Sciatic nerve (tissue), 2 donors: ENCODE measurements at places on chromosomes 12 and 14.

- no peak for DNase-seq
These were observed 28.5 kb downstream of the ACTR6 start for GRCh38 chr12:100229036-100229635.

GRCh38 chr12:55780685-55781084 is 36.8 kb downstream of the SARNP start:
- DNase-seq: no peak

DNA sequence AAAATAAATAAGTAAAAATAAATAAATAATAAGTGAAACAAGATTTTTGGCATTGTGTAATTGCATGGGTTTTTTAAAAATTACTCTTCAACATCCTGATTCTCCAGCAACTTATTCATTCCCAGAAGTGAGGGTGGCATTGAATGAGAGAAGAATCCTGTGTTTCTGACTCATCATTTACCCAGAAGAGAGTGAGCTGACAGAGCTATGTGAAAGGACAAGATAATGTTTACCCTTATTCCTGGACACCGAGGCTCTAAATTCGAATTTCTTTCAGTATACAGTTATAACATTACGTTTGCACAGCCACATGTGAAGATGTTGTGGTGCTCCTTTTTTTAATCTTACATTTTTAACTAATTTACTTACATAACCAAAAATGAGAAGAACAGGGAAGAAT is 36.4 kb downstream of the BBS10 start:
- DNase-seq: no peak

DNA sequence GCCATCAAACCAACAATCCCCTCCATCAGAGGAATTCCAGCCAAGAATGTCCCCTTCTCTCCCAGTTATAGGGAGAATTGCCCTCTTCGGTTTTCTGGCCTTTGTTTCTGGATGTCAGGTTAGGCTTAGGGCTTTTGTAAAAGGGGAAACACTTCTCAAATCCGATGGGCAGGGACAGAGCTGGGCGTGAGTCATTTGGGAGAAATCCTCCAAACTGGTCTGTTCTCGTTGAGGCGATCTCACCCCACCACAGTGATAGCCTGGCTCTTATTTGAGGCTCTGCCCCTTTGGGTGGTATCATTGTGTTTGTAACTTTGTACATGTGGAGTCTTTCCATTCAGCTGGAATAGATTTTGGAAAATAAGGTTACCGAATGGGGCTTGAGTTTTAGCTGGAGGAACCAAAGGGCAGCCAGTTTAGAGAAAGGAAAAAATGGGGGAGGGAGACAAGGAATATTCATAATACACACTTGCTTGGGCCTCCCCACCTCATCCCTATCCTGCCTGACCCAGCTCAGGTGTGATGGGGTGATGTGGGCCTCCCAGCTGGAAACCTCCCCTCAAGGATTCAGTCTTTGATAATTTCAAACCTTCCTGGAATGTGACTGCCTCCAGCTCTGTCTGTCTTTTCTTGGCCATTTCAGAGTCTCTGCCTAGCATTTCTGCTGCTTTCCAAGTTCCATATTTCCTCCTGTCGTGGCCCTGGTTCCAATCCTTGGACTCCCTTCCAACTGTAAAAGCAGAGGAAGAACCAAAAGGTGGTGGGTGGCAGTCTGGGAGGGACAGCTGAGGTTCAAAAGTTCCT is 7.5 kb downstream of the HOXC4 start:
- no peak for DNase-seq

DNA sequence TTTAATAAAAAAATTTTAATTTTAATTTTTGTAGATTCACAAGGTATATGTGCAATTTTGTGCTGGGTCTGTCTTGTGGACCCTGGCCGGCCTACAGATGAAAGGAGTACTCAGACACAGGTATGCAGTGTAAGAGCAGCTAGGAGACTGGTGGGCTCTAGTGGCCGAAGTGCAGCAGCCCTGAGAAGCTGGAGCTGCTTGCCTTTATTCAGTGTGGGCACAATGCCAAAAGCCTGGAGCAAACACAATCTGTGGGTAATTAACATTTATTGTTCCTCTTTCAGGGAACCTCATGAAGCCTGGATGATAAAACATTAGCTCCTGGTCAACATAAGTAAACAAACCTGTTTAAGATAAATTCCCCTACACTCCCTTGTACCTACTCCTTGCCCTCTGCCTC is 135.7 kb upstream of the SEL1L start:
- no peak for DNase-seq

DNA sequence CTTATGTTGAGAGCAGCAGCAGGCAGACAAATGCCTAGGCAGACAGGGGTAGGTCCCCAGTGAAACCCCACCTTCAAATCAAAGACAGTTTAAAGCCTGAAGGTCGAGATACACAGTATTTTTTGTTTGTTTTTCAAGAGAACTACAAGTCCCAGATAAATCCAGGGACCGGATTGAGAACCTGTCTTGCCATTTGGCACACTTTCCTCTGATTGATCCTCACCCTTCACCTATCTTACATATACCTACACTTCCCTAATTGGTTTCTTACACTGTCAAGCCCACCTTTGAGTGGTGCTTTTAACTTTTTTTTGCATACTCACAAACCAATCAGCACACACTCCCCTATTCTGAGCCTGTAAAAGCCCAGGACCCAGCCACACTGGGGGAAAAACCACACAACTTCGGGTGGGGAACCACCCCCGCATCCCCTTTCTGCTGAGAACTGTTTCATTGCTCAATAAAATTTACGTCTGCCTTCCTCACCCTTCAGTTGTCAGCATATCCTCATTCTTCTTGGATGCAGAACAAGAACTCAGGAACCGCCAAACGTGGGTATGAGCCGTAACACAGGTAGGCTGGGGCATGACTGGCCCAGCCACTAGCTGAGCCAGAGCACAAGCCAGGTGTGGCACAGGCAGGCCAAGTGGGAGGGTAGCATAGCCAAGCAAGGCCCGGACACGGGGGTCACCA is 11.1 kb downstream of the DICER1 start:
- DNase-seq: no peak

DNA sequence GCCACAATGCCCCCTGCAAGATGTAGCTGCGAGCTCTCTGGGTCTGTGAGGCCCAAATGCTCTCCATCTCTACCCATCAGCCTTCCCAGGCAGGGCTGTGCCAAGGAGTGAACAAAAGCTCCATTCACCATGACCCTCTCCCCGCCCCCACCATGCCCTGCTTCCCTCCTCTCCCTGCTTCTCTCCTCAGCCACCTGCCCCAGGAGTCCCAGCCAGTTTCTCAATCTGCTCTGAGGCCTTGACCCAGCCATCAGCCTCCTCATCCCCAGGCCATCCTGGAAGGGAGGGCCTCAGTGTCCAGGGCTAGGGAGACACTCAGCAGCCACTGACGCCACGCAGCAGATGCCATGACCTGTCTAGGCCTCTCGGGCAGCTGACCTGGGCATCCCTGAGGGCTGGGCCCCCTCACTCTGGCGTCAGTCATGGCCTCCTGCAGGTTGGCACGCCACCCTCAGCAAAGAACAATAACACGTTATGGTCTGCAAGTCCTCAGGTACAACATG is 8.5 kb upstream of the KRT5 start:
- DNase-seq: peak; percentile 52

DNA sequence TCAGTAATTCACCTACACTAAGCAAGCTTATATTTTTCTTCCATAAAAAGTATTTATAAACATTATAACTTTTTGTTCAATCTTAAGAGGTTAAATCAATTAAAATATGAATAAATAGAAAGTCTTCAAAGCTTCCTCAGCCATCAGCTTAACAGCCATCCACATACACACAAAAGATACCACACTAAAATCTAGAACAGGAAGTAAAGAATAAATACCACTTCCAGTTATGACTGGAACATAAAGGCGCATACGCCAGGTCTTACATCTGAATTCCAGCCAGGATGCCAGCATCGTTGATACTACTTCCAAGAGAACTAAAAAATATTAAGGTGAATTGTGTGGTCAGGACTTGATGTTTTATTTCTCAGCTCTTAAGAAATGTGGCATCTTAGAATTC is 17.0 kb downstream of the SIX1 start:
- no peak for DNase-seq

- no peak for DNase-seq
These were observed 33.5 kb upstream of the ADGRD1 start for GRCh38 chr12:130920119-130920703.

DNA sequence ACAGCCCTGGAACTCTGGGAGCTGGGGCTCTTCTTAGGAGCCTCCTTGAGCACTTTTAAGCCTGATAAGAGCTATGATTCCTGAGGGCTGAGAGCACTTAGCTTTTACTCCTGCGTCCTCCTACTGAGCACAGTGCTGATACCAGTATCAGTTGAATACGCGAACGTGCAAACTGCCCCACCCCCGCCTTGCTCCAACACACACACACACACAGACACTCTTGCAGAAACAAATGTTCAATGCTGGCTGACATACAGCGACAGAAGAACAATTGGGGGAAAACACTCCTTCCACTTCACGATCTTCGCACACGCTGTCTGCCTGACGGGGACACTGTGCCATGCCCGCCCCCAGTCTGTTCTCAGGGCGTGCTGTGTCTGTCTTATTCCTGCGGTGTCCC is 57.2 kb upstream of the DLK1 start:
- DNase-seq: no peak

DNA sequence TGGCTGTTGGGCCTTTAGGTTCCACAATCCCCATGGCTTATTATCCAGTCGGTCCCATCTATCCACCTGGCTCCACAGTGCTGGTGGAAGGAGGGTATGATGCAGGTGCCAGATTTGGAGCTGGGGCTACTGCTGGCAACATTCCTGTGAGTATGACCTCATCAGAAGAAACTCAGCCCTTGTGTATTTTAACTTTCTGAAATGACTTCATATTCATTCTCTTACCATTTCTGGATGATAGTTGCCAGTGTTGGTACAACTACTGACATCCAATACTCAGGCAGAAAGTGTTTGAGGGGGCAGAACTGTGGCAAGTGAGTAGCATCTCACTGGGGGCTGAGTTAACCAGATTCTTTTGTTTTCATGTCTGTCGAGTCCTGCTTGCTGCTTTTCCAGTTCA is 2.3 kb downstream of the DAZAP2 start:
- no peak for DNase-seq

DNA sequence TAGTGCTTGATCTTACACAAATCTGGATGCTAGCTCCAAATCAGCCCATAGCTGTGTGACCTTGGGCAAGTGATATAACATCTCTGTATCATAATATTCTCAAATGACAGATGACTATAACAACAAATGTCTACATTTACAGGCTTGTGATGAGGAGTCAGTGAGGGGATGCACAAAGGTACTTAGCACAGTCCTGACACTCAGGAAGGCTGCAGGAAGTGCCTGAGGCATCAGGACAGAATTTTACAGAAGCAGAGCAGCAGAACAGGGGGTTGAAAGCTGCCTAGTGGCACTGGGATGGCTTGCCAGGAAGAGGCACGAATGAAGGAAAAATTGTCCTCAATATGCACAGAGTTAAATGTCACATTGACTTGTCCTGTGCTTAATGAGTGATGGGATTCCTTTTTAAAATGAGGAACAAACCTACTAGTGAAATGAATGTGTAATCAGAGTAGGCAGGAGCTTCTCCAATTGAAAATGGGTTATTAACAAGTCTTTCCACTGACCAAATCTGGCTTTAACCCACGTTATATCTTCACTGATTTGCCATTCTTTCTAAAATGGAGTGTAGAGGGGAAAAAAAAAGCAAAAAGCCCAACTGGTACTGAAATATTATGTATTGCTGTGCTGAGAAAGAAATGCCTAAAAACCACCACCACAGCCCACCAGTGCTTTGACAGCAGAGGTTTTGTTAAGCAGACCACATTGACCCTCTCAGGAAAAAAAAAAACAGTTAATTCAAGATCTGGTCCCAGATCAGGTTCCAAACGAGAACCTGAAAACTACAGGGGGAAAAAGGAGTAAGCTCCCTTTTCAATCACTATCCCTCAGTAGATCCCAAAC is 11.6 kb downstream of the BTG1 start:
- no peak for DNase-seq

DNA sequence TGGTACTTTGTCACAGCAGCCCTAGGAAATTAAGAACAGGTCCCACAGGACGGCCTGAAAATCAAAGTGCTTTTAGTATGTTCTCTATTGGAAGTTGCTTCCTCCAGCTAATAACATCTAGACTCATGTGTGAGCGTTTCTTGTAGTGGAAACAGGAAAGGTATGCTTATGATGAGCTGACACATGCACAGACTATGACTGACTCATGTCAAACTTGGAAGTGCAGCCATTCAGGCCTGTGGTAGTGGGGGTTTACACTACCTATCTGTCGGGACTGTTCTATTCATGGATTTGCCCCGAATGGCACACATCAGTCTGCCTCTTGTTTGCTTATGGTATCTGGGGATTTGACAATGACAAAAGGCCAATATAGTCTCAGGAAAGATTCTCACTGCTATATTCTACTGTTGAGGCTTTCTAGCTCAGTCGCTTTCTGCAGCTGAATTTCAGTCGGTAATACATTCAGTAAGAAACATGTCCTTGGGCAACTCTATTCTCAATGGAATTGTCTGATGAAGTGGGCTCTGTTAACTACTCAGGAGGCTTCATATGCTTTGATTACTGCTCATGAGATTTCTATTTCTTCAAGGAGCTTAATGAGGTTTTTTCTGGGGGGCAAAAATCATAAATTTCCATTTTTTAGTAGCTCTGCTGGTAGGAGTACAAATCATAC is 270.3 kb upstream of the DAAM1 start:
- no peak for DNase-seq

DNA sequence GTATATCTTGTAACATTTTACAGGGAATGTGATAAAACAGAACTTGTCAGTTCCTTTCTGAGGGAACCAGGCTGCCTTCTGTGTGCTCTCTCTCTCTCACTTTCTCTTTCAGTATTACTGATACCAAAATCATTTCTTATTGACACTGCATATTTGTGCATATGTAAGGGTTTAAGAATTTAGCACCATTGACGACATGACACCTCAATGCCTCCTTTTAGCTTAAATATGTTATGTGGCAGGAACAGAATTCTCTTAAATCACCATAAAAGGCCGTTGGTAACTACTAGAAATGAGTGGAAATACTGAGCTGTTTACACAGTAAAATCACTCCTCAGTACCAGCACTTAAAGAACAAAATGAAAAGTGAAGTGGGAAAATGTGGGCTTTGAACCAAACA is 457.7 kb upstream of the SYT1 start:
- no peak for DNase-seq

GRCh38 chr12:26647088-26647487 is 185.9 kb downstream of the ITPR2 start:
- no peak for DNase-seq

- no peak for DNase-seq
These were observed 239.8 kb downstream of the KTN1 start for GRCh38 chr14:55819610-55820304.

DNA sequence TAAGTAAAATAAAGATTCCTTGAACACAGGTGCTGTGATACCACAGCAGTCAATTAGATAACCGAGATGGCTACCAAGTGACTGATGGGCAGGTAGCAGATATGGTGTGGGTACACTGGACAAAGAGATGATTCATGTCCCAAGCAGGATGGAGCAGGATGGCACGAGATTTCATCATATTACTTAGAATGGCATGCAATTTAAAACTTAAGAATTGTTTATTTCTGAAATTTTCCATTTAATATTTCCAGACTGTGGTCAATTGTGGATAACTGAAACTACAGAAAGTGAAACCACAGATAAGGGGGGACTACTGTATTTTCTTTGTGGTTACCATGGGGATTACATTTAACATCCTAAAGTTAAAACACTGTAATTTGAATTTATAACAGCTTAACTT is 7.5 kb upstream of the ZFP36L1 start:
- no peak for DNase-seq

GRCh38 chr14:22491683-22492621 is 97.1 kb downstream of the DAD1 start:
- no peak for DNase-seq
